ENCODE measurements at places on chromosomes 13 and 19.

DNA sequence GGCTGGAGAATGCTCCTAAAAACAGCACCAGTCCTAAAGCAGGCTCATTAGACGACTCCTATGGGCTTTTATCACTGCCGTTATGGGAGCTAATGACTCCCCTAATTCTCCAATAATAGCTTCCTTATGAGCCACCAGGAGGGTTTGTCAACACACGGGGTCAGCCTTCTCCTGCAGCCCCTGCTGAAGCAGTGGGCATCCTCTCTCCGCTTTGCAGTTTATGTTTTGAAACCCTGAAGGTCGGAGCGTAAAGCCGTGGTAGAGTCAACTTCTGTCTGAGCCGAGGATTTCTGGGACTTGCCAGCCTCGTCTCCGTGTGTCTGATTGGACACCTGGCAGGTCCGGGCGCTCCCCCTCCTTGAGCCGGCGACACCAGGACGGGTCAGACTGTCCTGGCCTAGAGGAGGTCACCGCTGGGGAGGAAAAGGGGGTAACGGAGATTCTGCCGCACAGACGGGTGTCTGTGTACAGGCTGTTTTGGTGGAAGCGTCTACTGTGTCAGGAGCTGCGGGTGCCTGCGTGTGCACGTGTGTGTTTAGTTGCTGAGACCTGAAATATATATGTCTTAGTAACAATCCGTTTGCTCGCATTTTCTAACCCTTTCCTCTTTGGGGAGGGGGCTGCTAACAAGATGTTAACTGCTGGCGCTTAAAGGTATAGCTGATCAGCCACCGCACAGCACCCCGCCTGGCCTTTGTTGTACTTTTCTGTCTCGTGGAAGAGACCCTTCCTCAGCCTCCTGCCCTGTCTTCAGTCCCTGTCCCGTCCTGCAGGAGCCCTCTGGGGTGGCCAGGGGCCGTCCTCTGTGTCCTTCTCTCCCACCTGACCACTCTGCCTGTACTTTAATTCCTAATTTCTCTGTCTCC lies 1.9 kb downstream of the KDM4B start:
- no peak for DNase-seq

DNA sequence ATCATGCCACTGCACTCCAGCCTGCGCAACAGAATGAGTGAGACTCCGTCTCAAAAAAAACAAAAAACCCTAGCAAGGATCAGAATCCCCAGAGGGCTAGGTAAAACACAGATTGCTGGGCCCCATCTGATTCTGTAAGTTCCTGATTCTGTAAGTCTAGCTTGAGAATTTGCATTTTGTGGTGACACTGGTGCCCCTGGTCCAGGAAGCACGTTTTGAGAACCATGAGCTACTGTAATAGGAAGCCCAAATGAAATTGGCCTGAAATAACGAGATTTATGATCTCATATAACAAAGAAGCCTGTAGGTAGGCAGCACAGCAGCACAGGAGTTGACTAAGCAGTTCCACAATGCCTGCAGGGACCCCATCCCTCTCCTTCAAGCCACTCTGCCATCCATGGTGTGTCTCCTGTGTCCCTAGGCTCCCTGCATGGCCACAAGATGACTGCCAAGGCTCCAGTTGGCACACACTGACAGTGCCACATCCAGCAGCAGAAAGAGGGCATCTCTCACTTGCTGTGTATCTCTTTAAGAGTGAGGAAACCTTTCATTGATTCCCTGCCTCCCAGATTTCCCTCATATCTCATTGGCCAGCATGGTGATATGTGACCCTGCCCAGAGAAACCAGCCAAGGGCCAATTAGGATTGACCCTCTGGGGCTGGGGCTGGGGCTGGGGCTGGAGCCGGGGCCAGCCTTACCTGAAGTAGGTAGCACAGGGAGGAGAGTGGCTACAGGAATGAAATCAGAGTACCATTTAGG lies 21.7 kb downstream of the SIPA1L3 start:
- DNase-seq: no peak

DNA sequence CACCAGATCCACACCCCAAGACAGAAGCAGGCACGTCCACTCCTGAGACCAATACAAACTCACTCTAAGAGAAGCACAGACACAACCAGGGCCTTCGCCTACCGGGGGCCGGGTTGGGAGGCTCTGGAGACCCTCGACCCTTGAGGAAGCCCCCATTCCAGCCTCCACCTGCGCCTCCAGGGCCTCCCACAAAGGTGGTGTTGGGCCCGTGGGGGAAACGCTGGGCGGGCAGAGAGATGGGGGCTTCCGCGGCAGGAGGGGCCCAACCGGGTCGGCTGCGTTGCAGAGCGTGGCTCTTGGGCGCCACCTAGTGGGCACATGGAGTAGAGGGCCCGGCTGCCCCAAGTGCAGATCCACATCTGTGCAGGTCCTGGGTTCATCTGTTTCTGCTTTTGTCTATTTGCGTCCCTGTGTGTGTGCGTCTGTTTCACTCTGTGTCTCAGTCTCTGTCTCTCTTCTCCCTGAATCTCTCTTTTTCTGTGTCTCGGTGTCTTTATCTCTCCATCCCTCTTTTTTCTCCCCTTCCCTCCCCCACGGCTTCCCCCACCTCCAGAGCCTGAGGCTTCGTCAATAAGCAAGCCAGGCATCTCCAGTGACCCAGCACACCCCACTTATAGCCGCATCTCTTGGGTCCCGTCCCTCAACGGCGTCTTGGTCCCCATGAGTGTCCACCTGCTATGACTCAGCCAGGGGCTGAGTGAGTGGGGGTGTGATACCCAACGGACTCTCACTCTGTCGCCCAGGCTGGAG lies 10.5 kb upstream of the TINCR start:
- DNase-seq: peak; percentile 83

- DNase-seq: no peak
These were observed 13.6 kb upstream of the SLC15A1 start for GRCh38 chr13:98765996-98766519.

DNA sequence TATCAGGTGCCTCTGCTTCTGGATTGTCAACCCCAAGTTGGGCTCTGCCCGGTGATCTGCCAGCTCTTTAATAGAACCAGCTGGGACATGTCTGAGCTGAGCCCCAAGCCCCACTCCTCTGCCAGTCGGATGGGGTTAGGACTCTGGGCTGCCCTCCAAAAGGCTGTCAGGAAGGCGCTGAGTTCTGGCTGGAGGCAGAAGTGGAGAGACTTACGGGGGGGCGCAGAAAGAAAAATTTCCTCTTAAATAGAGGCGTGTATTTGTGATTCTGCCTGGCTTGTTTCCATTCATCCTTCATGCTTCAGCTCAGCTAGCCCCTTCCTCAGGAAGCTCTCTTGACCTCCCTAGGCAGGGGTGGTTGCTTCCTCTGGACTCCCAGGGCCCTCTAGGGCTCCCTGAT lies 985 bp upstream of the KCNK6 start:
- DNase-seq: no peak

GRCh38 chr19:8320564-8321066 lies 560 bp downstream of the NDUFA7 start:
- no peak for DNase-seq

DNA sequence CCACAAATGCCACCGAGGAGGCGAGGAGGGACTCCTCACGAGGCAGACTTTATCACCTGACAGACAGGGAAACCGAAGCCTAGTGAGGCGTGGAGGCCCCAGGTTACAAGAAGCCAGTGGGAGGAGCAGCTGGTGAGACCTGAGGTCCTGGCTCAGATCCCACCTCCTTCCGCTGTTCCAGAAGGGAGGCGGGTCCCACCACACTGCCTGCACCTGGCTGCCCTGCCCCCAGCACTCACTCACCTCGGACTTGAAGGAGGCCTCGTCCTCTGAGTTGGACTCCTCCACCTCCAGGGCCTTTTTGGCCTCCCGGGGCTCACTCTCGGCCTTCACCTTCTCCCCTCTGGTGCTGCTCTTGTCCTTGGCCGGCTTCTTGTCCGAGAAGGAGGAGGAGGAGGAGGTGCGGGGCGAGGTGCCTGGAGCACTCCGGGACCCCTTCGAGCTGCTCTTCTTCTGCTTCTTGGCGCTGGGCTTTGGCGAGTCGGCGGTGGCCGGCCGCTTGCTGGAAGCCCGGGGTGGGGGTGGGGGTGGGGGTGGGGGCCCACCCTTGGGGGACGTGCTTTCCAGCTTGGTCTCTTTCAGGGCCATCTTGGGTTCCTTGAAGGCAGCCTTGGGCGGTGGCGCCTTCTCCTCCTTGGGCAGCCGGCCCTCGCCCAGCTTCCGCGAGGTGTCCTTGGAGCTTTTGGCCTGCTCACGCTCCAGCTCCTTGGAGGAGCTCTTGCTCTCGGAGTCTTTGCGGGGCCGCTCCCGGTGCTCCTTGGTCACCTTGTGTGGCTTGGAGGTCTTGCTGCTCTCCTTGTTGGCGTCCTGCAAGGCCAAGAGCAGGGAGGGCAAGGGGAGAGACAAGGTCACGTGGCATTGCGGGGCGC lies 57.7 kb downstream of the MLLT1 start:
- no peak for DNase-seq

GRCh38 chr13:100512422-100512821 lies 76.2 kb downstream of the GGACT start:
- no peak for DNase-seq

GRCh38 chr19:46288896-46289588 lies 7.8 kb upstream of the HIF3A start:
- no peak for DNase-seq

DNA sequence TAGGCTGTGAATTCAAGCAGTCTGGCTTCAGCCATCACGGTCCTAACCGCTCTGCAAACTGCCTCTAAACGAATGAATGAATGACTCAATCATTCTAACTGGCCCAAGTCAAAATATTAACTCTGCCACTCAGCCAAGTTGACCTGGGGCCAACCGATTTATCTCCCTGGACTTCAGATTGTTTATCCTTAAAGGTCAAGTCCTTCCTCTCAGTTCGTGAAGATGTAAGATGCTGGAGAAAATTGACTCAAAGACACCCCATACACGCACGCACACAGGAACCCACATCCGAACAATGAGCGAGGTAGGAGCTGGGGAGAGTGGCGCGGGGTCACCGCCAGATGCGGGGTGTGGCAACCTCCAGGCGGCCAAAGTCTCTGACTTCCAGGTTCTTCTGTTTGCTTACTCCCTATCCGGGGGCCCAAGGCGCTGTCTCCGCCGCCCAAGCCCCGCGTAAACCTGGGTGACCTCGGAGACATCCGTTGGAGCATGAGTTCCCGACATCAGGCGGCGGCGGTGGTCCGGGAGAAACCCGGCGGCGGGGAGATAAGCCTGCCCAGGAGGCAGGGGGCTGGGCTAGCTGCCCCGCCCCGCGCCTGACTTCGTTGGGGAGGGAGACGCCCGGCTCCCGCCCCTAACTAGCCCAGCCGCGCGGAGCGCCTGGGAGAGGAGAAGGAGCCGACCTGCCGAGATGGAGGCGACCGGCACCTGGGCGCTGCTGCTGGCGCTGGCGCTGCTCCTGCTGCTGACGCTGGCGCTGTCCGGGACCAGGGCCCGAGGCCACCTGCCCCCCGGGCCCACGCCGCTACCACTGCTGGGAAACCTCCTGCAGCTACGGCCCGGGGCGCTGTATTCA lies at the start of gene CYP2S1:
CYP2S1 (plus strand) TSS at position 646 of the 856 bp plus-strand sequence; CDS start at position 692, 46 bp downstream.
- DNase-seq: no peak

GRCh38 chr19:4077007-4077374 lies 10.3 kb upstream of the ZBTB7A start:
- DNase-seq: no peak

DNA sequence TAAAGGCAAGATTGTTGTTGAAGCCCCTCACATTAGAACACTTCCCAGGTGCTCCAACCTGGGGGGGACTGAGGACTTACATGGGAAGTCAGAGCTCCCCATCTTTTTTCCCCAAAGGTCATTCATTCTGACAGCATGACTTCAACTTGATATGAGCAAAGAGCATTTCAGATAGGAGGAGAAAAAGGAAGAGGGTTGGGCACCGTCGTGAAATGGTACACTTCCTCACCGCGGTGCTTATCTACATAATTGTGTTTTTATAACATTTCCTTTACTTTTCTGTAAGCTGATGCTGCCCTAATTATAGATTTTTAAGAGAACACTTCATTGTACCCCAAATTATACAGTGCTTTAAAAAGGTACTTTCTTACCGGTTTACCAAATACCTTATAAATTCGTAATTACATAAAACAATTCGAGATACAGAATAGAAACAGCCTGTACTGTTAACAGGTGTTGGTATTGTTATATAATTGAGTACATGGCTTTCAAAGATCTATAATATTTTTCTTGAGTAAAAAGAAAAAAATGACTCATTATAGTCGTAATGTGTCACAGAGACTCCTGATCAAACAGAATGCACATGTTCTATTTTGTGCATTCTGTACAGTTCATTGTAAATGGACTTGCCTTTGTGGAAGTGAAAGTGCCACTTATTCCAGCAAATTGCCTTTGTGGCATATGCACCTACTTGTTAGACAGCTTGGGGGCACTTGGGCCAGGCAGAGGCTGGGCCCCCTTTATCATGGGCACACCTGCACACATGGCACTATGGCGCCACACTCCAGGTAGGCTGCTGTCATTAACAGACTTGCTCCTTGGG lies 81.8 kb downstream of the GGACT start:
- DNase-seq: no peak

- DNase-seq: no peak
These were observed 347.6 kb upstream of the NBEA start for GRCh38 chr13:34594507-34594906.

GRCh38 chr19:13095934-13096927 lies 6.4 kb downstream of the LYL1 start:
- no peak for DNase-seq

- peak; percentile 92 for DNase-seq
These were observed at the start of gene RASL11A for GRCh38 chr13:27270594-27271520. TSS of gene RASL11A (plus strand) at chr13:27270830. CDS start at chr13:27270945, 115 bp downstream.

DNA sequence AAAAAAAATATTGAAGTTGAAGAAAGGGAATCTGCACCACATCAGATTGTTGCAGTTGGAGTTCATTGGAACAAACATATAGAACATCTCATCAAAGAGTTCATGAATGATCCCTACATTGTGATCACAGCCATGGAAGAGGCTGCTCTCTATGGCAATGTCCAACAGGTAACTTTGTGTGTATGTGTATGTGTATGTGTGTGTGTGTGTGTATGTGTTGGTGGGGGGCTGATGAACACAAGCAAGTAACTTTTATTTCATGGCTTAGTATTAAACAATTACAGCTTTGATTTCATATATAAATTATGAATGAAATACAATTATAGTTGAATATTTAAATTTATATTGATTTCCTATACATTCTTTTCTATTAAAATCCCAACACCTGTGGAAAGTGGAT lies 69.4 kb downstream of the SLC7A9 start:
- DNase-seq: no peak

DNA sequence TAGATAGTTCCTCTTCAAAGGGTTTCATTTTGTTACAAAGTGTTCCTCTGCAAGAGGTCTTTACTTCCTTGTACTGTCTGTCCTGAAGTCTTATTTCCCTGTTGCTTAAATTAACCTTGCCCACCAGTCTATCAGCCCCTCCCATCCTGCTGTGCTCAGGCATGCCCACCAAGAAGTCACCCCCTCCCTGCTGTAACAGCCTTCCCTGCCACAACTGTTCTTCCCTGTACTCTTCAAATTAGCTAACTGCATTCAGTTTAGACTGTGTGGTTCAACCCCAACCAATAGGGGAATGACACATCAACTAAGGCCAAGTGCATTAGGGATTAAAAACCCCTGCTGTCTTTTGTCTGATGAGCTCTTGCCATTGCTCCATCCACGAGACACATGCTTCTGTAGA lies 34.4 kb upstream of the ZNF562 start:
- no peak for DNase-seq

GRCh38 chr19:16714702-16715287 lies 4.9 kb upstream of the NWD1 start:
- DNase-seq: peak; percentile 65

- no peak for DNase-seq
These were observed 226.2 kb upstream of the ARGLU1 start for GRCh38 chr13:106794117-106794516.

- DNase-seq: peak; percentile 71
These were observed 4.6 kb upstream of the SSBP4 start for GRCh38 chr19:18414504-18415177.

Measured in sciatic nerve (tissue), 2 donors.